ENCODE measurements at places on chromosomes 2 and 18.

- DNase-seq: no peak
Observed at GRCh38 chr2:224109751-224110150, 70.7 kb upstream of the SERPINE2 start.

- no peak for DNase-seq
Observed at GRCh38 chr2:510839-511238, 166.4 kb downstream of the TMEM18 start.

DNA sequence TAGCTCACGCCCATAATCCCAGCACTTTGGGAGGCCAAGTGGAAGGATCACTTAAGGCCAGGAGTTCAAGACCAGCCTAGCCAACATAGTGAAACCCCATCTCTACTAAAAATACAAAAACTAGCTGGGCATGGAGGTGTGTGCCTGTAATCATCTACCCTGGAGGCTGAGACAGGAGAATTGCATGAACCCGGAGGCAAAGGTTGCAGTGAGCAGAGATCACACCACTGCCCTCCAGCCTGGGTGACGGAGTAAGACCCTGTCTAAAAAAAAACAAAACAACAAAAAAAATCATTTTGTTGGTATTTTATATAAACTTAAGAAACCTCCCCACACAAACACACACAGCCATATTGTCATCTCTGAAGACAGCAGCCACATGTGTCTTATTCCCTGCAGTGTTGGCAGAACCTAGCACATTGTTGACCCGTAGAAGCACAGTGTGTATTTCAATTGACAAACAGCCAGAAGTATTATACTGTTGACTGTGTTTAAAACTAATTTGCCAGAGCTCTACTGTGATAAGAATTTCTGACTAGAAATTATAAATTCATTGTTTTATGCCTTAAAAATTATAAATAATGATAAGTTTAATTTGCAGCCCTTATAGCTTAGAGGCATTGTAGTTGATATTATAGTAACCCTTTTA is 68.1 kb downstream of the DNAJC10 start:
- no peak for DNase-seq

DNA sequence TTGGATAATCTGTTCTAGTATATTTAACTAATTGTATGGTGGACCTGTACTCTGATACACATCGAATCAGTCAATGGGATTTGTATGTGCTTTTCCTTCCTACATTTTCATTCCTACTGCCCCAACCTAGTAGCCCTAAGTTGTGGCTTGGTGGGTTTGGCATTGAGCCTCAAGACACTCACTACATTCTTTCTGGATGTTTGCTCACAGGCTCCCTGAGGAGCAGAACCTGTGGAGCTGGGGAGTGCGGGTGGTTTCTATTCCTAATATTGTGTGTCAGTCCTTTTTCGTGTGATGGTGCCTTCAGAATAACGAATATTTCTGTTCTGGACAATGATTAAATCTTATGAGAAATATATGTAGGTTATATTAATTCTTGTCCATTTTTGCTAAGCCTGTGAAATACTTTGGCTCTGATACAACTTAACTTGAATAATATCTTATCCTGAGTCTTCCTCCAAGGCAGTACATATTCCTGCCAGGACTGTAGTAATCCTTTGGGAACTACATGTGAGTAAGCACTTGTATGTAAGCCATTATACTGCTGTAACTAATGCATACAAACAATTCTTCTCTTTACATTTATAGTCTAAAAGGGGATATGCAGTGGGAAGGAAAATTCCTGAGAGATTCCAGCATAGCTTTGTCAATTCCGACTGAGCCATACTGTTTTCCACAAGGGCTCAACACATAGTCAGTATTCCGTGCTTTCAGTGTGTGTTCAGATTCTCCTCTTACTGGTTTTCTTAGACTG is 150.6 kb downstream of the AGPS start:
- DNase-seq: peak; percentile 81

DNA sequence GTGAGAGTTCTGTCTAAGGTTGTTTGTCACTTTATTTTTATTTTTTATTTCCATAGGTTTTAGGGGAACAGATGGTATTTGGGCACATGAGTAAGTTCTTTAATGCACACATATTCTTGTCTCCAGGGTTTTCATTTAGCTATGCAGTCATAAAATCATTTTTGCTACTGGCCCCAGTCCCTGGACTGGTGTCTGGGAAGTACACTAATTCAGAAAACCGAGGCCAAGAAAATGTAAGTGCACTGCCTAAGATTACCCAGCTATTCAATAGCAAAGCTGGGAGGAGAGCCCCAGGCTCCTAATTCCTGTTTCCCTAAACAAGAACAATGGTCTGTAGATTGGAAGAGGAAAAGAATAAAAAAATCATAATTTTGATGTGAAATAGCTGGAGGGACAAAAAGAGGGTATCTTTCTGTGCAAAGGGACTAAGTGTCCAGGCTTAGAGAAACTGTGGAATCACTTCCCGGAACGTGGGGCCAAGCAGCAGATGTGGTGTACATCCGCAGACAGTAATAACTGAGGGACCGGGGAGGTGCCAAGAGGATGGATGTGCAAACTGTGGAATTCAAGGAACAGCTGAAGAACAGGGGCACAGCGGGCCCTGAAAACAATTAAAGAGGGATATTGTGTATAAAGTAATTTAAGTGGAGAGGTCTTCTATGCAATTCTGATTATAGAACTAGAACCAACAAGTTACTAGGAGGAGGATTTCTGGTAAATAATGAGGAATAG is 236.3 kb downstream of the ACKR3 start:
- DNase-seq: no peak

DNA sequence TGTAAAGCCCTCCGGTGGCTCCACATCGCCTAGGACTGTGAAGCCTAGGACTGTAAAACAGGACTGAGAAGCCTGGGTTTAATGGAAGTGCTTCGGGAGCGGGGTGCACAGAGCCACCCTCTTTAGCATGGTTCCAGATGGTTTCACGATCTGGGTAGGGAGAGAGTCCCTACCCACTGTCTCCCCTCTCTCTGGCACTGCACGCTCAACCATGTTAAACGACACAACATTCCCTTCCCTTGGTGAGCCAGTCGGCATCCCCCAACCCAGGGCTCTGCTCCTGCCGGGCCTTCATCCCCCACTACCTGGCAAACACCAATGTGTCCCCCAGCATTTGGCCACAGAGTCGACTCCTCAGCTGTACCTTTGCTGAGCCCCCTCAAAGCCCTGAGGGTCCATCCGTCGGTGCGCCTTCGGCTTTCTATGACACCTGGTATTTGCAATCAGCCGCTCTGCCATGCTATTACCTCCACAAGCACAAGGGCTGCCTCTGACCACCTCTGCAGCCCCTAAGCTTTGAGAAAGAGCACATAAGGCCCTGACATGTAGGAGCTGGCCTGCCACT is 1.1 kb downstream of the COPS9 start:
- no peak for DNase-seq

All from IMR-90 (cell line).